Activated CD4-positive, CD25-positive, alpha-beta regulatory T cell (primary cell): ENCODE measurements at places on chromosomes 5 and 9.

DNA sequence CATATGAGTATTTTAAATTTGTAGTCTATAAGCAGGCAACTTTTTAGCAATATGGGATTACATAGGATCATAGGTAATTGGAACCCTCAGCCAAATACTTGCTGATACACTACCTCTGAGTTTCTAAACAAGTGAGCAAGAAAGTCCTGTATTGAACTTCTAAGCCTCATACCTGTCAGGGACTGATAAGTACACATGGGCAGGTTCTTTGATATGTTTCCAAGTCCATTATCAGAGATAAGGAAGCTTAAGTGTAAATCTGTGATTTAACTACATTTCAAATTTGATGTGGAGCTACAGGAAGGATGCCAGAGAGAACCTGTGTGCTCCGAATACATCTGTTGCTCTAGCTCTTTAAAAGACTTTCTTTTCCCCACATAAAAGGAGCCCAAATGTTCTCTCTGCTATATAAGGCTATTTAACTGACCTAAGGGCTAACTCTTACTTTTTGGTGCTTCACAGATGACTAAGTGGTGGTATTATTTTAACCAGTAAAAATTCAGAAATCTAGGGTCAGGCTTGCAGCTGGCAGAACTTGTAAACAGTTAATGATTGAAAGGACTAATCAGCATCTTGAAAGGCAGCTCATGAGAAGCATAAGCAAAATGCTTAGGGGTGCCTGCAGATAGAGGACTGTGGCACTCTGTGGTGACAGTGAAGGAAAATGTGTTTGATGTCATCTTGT lies 228.6 kb downstream of the NR3C1 start:
- no peak for DNase-seq

DNA sequence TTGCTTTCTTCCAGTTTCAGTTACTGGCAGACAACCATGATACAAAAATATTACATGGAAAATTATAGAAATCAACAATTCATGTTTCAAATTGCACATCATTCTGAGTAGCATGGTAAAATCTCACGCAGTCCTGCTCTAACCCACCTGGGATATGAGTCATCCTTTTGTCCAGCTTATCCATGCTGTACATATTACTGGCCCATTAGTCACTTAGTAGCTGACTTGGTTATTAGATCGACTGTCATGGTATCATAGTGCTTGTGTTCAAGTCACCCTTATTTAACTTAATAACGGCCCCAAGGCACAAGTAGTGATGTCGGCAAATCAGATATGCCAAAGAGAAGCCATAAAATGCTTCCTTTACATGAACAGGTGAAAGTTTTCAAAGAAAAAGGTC lies 41.2 kb downstream of the NADK2 start:
- DNase-seq, result no peak

GRCh38 chr5:141649056-141649688 lies 2.0 kb downstream of the FCHSD1 start:
- DNase-seq, result no peak

- no peak for DNase-seq
Observed at GRCh38 chr5:170628028-170628427, 124.2 kb downstream of the KCNIP1 start.

- no peak for DNase-seq
Observed at GRCh38 chr9:13805546-13805945, 508.4 kb downstream of the NFIB start.

- DNase-seq, result no peak
Observed at GRCh38 chr9:124871156-124871561, 9.2 kb downstream of the ARPC5L start.

DNA sequence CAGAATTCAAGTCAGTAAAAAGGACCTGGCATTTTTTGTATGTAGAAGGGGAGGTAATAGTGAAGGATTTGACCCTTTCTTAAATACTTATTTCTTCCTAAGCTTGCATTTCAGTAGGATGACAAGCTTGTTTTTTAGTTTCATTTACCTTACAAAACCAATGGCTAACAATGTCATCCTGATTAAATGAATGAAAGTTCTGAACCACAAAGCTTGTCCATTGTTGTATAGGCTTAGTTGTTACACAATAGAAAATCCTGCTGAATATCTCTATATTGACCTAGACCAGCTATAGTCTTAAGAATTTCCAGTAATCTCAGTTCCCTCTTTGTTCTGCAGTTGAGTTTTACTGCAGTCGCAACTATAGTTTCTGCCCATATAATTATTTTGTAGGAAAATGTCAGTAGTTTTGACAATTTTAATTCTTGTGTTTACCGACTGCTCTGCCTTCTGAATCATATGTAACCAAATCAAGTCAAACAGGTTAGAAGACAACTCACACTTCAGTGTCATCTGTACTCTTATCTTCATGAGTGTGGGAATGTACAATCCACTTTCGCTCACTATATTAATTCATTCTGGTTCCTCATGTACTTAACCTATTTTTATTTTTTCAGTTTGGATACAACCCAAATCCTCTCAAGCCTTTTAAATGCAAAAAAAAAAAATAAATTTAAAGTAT lies 195.7 kb downstream of the CD180 start:
- DNase-seq, result no peak

DNA sequence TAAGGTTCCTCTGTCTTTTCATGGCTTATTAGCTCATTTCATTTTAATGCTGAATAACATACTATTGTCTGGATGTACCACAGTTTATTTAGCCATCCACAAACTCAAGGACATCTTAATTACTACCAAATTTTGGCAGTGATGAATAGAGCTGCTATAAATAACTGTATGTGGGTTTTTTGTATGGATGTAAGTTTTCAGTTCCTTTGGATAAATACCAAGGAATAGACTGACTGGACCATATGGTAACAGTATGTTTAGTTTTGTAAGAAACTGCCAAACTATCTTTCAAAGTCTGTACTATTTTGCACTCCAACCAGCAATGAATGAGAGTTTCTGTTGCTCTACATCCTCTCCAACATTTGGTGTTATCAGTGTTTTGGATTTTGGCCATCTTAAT lies 38.7 kb downstream of the SCAMP1 start:
- DNase-seq, result no peak

- no peak for DNase-seq
Observed at GRCh38 chr9:28923351-28923750, 1350.1 kb upstream of the C9orf72 start.

GRCh38 chr5:133993185-133993936 lies 11.4 kb downstream of the VDAC1 start:
- DNase-seq, result no peak

DNA sequence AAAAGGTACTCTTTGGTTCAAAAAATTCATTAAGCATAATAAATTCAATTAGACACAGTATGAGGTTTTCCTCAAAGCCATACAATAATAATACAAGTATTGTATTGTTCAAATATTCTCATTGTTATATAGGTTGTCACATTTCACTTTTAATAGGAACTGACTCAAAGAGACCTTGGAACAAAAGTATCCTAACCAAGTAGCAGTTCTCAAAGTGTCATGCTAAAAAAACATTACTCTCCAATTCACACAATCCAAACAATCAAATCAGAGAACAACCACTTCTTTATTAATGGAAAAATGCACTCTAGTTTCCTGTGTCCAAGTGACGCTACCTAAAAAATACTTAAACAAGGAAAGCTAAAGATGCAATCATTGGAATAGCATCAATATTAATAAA lies 115.4 kb downstream of the DENND1A start:
- DNase-seq, result no peak

GRCh38 chr5:98556712-98557111 lies 216.8 kb upstream of the RGMB start:
- DNase-seq, result no peak

DNA sequence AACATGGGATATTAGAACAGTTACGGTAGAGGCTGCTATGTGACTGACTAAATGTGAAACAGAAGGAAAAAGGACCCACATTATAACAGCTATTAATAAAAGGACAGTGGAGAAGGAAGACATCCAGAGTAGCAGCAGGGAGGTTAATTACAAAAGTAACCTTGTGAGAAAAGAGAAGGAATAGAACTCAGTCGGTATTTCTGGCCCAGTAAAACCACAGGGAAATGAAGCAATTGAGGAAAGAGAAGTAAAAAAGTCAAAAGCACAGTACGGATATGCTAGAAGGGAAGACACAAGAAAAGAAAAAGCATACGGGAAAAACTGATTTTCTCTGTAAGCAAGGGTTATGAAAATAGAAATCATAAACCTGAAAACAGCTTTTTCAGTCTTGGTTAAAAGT lies 164.7 kb downstream of the RFX3 start:
- no peak for DNase-seq

GRCh38 chr9:36074055-36074454 lies 37.3 kb downstream of the RECK start:
- no peak for DNase-seq

GRCh38 chr9:36191290-36191645 lies 547 bp downstream of the CLTA start:
- no peak for DNase-seq

DNA sequence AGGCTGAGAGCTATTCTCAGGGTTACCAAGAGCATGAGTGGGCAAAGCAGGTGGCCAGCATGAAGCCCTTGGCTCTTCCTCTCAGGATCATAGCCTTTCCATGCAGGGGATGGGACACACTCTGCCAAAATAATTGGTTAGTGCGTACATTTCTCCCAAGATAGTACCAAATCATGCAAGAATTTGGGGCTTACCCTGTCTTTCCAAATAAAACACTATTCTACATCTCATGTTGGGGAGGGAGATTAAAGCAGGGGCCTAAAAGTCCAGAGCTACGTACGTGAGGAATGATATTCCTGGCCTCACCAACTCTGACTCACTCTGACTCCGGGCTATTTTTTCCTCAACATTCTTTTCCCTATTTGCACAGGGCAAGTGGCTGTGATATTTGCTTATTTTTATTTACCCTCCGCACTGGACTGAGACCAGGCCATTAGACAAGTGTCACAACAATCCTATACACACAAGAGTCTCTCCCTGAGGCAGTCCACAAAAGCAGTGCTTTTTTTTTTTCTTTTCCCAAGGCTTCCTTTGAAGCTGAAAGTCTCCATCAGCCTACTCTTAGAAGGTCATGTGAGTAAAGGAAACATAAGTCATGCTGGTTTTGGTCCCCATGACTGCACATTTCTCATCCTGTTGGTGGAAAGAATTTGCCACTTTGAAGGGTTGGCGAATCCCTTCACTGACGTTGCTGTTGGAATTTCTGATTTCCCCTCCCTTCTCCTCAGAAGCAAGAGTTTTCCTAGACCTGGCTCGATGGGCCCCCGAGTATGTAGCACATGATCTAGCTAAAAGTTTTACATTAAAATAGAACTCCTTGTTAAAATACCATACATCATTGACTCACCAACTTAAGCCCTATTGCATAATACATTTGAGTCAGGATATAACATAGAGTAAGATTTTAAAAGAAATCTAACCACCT lies 40.0 kb downstream of the TMEM252 start:
- DNase-seq, result no peak

- no peak for DNase-seq
Observed at GRCh38 chr5:174972291-174972690, 247.9 kb downstream of the MSX2 start.

GRCh38 chr5:73969195-73970036 lies 343.4 kb downstream of the ARHGEF28 start:
- no peak for DNase-seq

DNA sequence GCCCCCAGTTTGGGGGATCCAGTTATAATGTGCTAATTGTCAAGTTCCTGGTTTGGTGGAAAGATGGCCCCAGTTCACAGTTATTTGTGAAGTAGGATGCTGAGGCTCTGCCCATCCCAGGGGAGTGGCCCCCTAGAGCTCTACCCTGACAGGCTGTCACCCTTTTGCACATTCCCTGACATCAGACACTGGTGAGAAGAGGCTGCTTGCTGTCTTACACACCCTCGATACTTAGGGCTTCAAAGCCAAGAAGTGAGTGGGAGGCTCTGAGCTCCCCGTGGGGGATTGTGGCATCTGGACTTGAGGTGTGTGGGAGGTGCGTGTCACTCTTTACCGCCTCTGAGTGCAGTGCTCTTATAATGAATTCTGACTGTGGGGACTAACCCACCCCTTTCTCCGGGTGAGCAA lies 168.5 kb downstream of the DOCK2 start:
- DNase-seq, result no peak

- peak; percentile 16 for DNase-seq
Observed at GRCh38 chr5:80191991-80192398, 63.9 kb downstream of the SERINC5 start.

DNA sequence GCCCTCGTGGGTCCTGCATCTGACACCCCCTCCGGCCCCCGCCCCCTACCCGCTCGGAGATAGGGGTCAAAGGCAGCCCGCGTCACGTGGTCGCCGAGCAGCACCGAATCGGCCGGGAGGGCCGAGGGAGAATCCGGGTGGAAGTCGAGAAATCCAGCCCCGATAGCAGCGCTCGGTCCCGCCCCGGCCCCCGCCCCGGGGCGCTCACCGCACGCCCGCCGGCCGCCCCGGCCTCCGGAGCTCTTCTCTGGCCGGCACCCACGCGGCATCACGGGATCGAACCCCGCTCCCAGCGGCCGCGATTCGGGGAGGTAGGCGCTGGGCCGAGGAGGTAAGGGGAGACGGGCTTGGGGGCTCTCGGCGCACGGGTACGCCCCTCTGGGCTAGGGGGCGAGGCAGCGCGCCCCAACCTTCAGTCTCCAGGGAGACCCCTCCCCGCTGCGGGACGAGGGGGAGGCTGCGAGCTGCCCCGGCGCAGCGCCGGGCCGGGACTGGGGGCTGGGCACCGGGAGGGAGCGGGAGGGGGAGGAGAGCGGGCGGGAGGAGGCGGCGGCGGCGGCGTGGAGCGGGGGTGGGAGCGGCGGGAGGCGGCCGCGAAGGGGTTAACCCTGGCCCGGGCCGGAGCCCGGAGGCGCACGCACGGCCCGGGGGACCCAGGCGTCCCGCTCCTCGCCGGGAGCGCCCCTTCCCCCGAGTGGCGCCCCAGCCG lies 22.1 kb upstream of the NDST1 start:
- DNase-seq, result no peak

GRCh38 chr9:99130069-99130468 lies 25.2 kb downstream of the TGFBR1 start:
- no peak for DNase-seq

- no peak for DNase-seq
Observed at GRCh38 chr5:118863345-118863744, 125.0 kb downstream of the DTWD2 start.

DNA sequence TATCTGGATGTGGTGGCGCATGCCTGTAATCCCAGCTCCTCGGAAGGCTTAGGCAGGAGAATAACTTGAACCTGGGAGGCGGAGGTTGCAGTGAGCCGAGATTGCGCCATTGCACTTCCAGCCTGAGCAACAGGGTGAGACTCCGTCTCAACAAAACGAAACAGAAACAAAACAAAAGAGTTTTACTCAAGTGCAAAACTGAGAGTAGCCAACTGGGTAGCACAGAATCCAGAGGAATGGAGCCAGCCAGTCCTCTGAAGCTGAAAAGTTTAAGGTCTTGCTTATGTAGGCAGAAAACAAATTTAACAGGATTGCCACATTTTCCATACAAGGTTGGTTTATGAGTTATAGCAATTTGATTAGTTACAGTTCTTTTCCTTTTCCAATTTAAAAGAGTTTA lies 32.0 kb downstream of the SPIN1 start:
- no peak for DNase-seq

DNA sequence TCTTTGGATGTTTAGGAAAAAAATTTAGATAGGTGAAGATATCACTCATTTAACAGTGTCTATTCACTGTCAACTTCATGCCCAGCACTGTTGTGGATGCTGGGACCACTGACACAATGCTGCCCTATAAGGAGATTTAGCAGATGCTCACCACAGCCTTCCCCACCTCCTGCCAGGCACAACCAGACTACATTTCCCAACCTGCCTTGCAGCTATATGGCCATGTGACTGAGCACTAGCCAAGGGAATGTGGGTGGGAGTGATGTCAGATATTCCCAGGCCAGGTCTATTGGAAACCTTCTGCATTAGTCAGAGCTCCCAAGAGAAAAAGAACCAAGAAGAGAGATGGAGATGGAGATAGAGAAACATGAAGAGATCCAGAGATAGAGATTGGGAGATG lies 302.6 kb upstream of the TAS2R1 start:
- DNase-seq, result no peak

- no peak for DNase-seq
Observed at GRCh38 chr5:89535411-89535810, 652.4 kb upstream of the MEF2C start.
